ENCODE measurements at places on chromosomes 1 and 21.

DNA sequence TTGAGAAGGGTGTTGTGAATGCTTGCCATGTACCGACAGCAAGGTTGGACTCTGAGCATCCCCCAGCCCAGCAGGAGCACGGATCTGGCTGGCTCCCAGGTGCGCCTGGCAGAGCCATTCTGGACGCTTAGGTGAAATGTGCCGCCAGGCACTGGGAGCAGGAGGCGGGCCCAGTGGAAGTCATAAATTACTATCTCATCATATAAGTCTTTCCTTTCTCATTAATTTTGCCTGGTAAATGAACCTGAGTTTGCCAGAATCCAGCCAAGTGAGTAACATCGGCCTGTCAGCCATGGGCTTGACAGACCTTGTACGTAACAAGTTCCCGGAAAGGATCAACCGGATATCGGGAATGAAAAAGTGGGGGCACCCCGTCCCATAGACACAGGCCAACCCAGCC, 179.5 kb upstream of the ARHGEF16 start:
- DNase-seq: no peak

- no peak for DNase-seq
These were observed 102.4 kb downstream of the TGFBR3 start for GRCh38 chr1:91783423-91784170.

- DNase-seq: no peak
These were observed 101.3 kb upstream of the ARTN start for GRCh38 chr1:43832255-43832654.

- peak; percentile 98 for DNase-seq
These were observed 21.7 kb upstream of the IRF2BP2 start for GRCh38 chr1:234631721-234632125.

GRCh38 chr1:22275626-22276395, 132.9 kb upstream of the WNT4 start:
- peak; percentile 67 for DNase-seq

GRCh38 chr1:169782596-169782995, 12.1 kb downstream of the METTL18 start:
- DNase-seq: no peak

DNA sequence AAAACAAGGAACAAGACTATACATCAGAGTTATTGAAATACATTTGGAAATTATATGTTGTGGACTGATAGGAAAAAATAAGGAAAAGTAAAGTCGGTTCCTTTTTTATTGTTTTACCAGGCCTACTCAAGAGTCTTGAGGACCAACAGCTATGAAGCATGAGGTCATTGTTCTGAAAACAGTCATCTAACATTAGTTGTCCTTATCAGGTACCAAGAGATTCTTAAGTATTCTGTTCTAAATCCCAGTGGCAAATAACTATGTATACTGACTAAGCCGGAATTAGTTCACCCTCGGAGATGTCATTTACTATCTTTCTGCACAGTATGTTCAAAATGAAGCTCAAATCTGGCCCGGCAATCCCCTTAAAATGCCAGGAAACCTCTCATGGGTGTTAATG, 585 bp downstream of the ADGRL4 start:
- DNase-seq: peak; percentile 63

GRCh38 chr1:107710005-107710404, 255.0 kb downstream of the VAV3 start:
- no peak for DNase-seq

DNA sequence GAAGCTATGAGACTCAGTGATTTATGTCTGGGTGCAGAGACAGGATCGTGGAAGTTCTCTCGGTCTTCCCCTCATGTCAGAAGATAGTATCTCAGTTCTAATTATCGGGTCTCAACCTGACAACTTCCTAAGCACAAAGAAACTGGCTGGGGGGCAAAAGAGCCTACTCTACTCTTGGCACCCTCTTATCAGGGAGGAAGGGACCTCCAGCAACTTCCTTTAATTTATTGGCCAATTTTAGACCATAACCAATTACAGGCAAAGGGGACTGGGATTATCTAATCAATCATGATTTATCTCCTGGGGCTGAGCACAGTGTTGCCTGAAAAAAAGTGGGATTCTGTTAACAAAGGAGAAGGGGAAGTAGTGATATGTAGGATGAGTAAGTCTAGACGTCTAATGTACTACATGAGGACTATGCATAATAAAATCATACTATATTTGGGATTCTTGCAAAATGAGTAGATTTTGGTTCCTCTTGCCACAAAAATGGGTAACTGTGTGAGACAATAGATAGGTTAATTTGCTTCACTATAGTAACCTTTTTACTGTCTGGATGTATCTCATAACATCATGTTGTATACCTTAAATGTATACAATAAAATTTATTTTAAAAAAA, 98.8 kb downstream of the ZFYVE9 start:
- no peak for DNase-seq

DNA sequence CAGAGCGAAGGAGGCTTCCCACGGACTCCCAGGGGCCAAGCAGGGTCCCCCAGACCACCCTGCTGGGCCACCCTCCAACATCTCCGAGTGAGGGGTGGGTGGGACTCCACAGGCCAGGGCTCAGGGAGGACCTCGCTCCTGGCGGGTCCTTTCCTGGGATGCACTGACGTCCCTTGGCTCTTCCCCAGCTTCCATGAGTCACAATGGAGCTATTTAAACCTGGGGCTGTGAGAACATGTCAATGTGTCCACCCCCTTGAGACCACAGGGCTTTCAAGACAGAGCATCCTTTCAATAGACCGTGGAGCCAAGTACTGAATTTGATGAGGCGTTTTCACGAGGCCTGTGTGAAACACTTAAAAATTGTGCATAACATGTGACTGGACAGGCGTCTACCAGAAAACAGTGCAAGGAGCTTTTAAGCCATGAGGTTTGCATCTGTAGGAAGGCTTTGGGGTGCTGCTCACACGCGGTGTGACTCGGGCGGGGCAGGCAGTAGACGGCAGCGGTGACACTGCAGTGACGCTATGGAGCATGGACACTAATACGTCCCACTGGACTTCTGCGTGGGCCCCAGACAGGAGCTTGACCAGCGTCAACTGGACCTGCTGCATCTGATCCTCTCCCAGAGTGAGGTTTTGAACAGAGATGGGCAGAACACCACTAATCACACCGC, 24.1 kb upstream of the NPHP4 start:
- DNase-seq: no peak

- DNase-seq: no peak
These were observed 231.3 kb upstream of the IRF2BP2 start for GRCh38 chr1:234841281-234841680.

DNA sequence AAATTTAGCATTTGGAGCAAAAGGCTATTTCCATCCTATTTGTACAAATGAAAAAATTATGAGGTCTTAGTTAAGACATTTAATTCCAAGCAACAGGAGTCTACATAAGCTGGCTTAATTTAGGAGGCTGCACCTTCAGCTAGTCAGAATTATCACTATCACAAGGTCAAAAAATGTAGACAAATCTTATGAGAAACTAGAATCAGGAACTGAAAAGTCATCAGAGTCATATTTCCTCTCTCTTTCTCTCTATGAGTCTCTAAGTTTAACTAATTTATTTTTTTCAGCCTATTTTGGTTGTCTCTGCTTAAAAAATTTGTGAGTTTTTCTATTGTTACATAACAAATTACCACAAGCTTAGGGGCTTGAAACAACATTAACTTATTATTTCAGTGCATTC, 807.1 kb upstream of the PRMT6 start:
- no peak for DNase-seq

GRCh38 chr1:207918011-207918410, 7.1 kb upstream of the CD34 start:
- no peak for DNase-seq

DNA sequence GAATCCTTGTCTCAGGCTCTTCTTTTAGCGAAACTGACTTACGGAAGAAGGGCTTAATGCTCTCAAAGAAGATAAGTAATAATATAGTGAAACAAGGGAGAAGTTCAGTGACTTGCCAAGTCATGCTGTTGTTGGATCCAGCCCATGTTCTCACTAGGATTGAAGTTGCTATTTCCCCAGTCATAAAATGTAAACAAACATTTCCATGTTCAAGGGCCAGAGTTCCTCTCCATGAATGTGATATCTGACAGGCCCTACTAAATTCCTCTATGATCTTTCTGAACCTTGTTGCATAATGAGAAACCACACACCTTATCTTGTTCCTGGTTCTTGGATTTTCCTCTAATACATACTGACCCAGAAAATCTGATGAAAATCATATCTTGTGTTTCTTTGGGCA, 876.5 kb upstream of the B3GALT2 start:
- DNase-seq: no peak

- no peak for DNase-seq
These were observed 19.3 kb downstream of the RSBN1 start for GRCh38 chr1:113792986-113793385.

DNA sequence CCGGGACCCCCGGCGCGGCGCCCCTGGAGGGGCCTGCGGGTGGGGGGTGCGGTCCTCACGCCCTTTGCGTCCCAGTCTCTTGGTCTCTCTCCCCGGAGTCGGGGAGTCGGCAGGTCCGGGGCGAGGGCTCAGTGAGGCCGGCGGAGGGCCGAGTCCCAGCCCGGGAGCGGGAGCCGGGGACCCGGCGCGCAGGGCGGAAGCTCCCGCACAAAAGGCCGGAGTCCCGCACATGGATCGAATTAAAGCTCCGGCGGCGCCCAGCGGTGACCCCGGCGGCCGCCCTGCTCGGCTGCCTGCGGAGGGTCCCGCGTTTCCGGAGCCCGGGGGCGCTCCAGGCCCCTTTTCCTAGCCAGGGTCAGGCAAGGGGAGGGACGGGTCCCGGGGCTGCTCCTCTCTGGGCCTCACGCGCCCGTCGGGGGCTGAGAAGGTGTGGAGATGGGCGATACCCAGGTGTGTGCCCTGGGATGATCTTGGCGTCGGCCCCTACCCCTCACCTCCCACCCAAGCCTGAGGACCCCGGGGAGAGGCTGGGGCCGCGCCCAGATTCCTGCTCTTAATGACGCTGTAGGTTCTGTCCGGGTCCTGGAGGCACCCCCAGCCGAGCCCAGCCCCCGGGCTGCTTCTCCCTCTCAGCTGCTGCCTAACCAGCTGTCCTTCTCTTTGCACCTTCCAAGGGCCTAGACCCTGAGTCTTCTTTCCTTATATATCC, 512 bp downstream of the FBLIM1 start:
- no peak for DNase-seq

GRCh38 chr1:206715120-206715519, 30.4 kb downstream of the MAPKAPK2 start:
- DNase-seq: no peak

DNA sequence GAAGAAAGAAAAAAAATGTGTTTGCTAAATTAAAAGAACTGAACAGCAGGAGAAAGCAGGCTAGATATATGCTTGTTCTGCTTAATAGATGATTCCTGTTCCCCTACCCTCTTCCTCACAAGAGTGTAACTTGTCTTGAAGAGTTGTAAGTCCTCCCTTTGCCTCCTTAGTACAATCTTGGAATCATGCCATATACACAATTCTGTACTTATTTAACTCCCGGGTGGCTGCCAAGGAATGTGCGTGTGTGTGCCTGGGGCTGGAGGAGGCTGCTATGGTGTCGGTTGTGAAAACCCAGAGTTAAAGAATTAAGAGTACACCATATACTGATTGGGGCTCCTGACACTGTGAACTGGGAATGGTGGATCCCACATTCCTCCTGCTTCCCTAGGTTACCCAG, 194.2 kb downstream of the SIPA1L2 start:
- DNase-seq: no peak

GRCh38 chr1:240030236-240030635, 61.4 kb upstream of the FMN2 start:
- DNase-seq: no peak

GRCh38 chr1:206472886-206473285, 2.6 kb downstream of the IKBKE start:
- no peak for DNase-seq

GRCh38 chr1:207022996-207023679, 9.4 kb downstream of the C1orf116 start:
- no peak for DNase-seq

DNA sequence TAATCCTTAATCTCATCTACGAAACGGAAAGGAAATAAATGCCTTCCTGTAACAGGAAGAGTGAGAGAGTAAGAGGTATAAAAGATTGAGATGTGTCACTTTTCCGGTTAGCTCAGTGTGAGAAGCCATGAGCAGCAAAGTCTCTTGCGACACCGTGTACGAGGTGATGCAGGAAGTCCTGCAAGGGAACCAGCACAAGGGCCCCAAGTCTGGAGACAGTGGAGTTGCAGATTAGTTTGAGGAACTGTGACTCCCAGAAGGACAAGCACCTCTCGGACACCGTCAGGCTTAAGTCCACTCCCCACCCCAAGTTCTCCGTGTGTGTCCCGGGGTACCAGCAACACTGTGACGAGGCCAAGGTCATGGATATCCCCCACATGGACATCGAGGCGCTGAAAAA, 592.3 kb upstream of the ADGRL2 start:
- DNase-seq: peak; percentile 21

DNA sequence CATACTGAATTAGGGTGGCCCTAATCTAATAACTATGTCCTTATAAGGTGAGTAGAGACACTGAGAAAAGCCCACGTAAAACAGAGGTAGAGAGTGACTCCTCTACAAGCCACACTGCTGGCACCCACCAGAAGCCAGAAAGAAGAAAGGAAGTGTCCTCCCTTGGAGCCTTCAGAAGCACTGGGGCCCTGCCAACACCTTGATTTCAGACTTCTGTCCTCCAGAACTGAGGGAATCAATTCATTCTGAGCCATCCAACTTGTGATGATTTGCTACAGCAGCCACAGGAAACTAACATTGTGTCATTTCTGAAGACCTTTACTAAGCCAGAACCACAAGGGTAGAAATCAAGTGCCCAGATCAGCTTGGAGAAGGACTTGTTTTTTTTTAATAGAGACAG, 15.0 kb downstream of the GNB1 start:
- DNase-seq: no peak

GRCh38 chr1:99598738-99599411, 47.0 kb upstream of the PALMD start:
- DNase-seq: no peak

DNA sequence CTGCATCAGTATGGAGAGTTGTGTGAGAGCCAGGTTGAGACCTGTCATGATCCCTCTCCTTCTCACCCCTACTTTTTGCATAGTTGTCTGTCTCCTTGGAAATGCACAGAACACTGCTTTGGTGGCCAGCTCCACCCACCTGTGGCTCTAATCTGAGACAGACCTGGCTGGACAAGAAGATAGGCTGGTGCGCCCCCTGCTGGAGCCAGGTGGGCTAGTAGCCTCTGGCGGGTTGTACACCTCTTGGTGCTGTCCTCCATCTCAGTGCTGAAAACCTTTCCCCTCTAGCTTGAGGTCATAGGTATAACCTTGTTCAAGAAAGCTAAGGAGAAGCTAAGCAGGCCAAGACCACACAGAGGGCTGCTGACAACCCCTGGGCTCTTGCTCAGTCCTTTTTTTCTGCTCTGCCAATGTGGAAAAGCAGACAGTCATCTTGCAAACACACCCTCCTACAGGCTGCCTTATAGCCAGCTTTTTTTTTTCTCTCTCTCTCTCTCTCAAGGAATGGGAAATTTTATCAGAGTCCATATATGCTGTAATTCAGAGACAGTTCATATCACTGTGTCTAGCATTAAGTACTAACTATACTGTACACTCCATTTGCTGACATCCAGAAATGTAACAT, 58.8 kb upstream of the SPATA6 start:
- peak; percentile 43 for DNase-seq

- DNase-seq: no peak
These were observed 20.5 kb downstream of the TEX38 start for GRCh38 chr1:46691997-46692790.

Data from kidney capillary endothelial cell (primary cell).